ENCODE measurements at places on chromosomes 2 and 18.

DNA sequence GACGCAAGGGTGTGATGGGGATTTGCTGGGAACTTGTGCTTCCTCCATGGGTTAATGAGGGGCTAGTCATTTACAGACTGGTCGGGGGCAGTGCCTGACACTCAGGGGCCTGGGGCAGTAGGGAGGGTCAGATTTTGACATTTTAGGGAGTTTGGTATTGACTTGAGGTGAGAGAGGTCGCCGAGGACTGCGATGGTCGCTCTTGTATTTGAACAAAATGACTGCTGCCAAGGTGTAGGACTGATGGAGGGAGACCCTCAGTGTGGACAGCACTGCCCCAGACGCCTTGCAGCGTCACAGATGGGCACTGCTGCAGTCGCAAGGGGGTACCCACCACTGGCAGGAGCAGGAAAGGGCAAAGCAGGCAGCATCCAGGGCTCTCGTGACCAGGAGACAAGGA lies 182.9 kb downstream of the RTP5 start:
- no peak for DNase-seq

- DNase-seq = peak; percentile 59
Observed at GRCh38 chr18:12658426-12659138, 675 bp upstream of the SPIRE1 start.

DNA sequence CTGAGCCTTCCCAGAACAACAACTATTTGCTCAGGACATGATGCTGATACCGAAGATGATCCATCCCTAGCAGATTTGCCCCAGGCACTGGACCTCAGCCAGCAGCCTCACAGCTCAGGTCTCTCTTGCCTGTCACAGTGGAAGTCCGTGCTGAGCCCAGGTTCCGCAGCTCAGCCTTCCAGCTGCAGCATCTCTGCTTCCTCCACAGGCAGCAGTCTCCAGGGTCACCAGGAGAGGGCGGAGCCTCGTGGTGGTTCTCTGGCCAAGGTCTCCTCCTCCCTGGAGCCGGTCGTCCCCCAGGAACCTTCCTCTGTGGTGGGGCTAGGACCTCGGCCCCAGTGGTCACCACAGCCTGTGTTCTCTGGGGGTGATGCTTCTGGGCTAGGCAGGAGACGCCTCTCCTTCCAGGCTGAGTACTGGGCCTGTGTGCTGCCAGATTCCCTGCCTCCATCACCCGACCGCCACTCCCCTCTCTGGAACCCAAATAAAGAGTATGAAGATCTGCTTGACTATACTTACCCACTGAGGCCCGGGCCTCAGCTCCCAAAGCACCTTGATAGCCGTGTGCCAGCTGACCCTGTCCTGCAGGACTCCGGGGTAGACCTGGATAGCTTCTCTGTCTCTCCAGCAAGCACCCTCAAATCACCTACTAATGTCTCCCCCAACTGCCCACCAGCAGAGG lies 15.4 kb downstream of the CEP68 start:
- DNase-seq = no peak

GRCh38 chr2:199940373-199940772 lies 14.9 kb downstream of the TYW5 start:
- DNase-seq = peak; percentile 12

DNA sequence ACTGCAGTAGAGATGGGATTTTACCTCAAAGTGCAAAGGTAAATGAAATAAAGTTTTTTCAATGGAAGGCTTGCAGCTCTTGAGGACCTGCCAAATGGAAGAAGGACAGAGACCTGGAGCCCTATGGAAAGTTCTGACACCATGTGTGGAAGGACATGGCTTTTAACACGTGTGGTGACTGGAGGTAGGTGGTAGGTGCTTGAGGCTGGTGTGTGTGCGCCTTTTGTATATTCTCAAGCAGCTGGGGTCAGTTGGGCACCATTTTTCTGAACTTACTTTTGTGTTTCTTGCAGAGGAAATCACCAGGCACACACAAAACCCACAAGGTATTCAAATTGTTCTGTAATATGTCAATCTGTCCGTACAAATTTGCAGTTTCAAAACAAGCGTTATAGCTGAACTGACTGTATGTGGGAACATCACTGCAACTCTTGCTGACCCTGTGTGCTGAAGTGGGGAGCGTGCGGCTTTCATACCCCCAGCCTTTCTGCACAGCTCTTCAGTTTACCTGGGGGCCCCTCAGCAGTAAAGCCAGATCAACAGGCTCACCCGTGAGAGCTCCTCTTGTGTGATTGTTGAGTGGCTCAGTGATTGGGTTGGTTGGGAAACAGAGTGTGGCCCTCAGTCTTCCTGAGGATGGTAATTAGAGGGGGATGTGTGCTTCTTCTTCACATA lies 363 bp downstream of the GREB1 start:
- DNase-seq = no peak

- DNase-seq = peak; percentile 26
Observed at GRCh38 chr2:128423788-128424165, 105.1 kb upstream of the HS6ST1 start.

DNA sequence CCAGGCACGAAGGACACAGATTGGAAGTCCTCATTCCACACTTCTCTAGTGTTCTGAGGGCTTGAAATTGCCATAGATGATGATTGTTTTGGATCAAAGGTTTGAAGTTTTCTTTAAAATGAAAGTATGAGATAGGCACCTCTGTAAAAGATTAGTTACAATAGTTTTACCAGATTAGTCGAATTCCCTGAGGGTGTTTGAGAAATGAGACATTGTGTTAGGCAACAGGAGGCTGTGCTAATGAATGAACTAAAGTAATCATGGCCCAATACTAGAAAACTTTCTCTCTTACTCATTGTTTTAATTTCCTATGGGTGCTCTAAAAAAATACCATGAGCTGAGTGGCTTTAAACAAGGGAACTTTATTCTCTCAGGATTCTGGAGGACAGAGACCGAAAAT lies 421.7 kb downstream of the RNF144A start:
- DNase-seq = no peak

- DNase-seq = no peak
Observed at GRCh38 chr18:32867936-32868335, 95.1 kb upstream of the KLHL14 start.

GRCh38 chr18:50816419-50817166 lies 3.2 kb downstream of the MRO start:
- no peak for DNase-seq

GRCh38 chr2:55729136-55729685 lies 35.6 kb upstream of the PNPT1 start:
- no peak for DNase-seq

DNA sequence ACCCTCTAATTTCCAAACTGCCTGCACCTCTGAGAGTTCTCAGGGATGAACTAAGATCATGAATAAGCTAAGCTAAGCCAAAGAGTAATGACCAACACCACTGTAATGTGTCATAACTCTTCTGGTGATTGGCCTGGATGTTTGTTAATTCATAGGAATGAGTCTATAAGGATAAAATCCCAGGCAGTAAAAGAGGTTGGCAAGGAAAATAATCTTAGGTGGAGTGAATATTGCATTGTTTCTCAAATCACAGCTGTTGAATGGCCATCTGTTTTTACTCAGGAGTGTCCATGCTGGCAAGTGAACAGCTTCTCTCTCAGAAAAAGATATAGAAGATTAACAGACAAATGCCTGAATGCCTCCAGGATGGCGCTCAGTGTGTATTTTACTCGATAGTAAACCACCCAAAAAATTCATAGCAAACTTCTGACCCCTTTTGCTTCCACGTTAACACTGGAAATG lies 60.8 kb upstream of the GLS start:
- no peak for DNase-seq

- no peak for DNase-seq
Observed at GRCh38 chr18:41038071-41038470, 917.0 kb upstream of the PIK3C3 start.

DNA sequence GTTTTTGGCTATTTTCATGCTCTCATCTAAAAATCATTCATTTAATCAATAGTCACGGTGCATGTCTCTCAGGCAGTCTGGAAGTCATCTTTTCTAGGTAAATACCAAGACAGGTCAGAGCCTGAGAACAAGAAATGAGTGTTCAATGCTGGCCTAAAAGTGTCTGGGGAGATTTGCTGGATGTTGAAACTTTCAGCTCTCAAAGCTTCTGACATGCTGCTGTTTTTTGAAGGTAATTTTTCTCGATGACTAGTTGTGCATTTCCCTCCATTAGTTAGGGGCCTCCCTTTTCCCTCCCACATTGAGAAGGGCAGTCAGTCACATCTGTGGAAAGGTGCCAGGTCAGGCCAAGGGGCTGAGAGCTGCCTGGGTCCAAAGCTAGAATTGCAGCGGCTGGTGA lies 115.6 kb downstream of the LPIN1 start:
- no peak for DNase-seq

- DNase-seq = peak; percentile 49
Observed at GRCh38 chr2:102142829-102143449, 393 bp downstream of the IL1R1 start.

- DNase-seq = no peak
Observed at GRCh38 chr2:102147935-102148334, 5.4 kb downstream of the IL1R1 start.

GRCh38 chr2:162629085-162629484 lies 209.5 kb downstream of the KCNH7 start:
- DNase-seq = no peak

- DNase-seq = no peak
Observed at GRCh38 chr2:212665948-212666347, 127.3 kb upstream of the ERBB4 start.

DNA sequence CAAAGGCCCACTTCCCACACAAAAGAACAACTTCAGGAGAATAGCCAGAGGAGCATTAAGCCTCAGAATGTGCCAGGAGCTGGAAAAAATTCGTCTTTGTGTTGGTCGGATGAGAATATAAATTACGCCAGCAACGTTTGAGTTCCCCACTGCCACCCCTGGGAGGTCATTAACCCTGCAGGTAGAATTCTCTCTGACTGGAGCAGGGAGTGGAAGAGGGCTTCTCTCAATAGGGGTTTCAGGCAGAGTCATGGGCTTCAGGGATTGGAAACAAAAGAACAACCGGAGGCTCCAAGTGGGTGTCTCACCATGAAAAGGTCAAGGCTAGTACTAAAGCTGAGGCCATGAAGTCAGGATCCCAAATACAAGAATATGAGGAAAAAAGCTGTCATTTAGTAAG lies 69.0 kb upstream of the DDX18 start:
- DNase-seq = no peak

DNA sequence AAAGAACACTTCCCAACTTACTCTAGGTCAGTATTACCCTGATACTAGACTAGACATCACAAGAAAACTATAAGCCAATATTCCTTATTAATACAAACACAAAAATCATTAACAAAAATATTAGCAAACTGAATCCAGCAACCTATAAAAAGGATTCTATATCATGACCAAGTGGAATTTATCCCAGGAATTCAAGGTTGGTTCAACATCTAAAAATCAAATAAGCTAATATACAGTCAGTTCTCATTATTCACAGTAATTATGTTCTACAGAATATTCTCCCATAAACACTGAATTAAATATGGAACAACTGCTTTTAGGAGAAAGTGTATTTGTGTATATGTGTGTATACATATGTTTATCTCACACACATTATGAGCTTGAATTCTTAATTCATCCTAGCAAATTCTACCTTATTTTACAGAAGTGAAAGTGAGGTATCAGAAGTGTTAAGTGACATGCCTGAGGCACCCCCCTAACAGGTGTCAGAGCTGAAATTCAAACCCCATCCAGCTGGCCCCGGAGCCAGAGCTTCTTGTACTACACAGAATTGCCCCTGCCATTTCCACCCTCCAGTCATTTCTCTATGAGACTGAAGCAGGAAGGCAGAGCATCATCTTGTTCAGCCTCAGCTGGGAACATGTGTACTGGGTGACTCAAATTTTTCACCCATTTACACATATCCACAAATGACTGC lies 77.8 kb downstream of the MALT1 start:
- no peak for DNase-seq

DNA sequence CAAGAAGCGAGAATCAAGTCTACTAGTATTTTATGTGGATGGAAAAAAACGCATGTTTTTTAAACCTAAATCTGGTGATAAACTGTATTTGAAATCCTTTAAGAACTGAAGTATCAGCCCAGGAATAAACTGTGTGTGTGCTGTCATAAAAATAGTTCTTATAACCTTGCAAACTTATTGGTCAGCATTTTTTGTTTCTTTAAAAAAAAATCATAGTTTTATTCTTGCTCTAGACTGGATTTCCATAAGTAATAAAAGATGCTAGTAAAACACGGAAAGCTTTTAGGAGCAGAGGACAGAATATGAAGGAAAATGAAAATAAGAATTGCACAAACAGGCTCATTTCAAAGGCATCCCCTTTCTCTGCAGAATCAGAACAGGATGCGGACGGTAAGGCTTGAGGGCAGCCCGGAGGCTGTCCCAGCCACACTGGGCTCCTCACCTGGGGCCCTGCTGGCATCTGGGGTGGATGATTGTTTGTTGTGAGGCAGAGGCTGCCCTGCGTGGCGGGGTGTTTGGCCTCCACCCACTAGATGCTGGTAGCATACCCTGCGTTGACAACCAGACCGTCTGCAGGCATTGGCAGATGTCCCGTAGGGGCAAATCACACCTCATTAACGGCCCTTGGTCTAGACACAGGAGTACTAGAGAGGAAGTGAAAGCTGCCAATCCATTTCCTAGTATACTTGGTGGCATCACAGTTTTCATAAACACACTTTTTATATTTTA lies 52.5 kb downstream of the MBP start:
- DNase-seq = no peak

DNA sequence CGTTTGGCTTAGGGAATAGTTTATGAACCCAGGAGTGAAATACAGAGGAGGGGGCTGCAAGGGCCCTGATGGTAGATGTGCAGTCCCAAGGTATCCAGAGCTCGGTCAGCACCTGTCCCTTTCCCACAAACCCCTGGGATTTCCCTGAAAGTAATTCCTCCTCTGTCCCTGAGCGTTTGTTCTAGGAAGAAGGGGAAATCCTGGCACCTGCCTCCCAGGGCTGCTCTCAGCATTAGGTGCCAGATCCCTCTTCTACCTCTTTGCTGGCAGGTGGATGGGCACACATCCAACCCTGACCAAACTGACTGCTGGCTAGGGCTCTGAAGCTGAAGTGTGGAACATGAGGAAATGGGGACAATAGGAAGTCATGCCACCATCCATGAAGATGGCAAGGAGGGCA lies 824.0 kb downstream of the SLC4A3 start:
- DNase-seq = no peak

DNA sequence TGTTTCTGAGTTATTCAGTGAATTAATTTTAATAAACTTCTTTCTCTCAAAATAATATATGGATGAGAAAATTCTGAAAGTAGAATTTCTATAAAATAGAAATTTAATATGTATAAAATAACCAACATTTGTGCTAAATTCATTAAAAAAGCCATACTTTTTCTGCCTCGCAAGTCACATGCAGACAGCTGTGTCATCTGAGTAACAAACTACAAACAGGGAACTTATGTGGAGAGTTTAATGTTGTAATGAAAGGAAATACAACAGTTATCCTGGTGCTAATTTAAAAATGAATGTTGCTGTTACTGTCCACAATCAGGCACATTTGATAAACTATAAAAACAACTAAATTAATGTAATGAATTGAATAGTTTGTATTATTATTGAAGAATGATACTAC lies 22.2 kb downstream of the RMDN2 start:
- DNase-seq = no peak
